ENCODE measurements at places on chromosomes 7 and 10. TPM values are rescaled to one million over a fixed set of nuclear protein-coding genes. Genes with fewer than 3 reads are reported as not detected.
A peak's percentile ranks its signal among the peaks of the same experiment; 100 is the strongest.

GRCh38 chr10:14450041-14450491, 119.3 kb upstream of the FRMD4A start:
- DNase-seq: no peak
- no peak overlapping the region for H3K27ac ChIP-seq
- no peak overlapping the region for H3K4me3 ChIP-seq
- H3K27me3 ChIP-seq: peaks cover 1% of the 10 kb centered on the region
- H3K36me3 ChIP-seq: no peaks in the 10 kb centered on the region
- no peaks in the 10 kb centered on the region for H3K4me1 ChIP-seq

GRCh38 chr7:106521541-106521940, 139.4 kb downstream of the CCDC71L start:
- DNase-seq: no peak
- peaks cover 4% of the 10 kb centered on the region for H3K4me1 ChIP-seq
- no peak overlapping the region for H3K4me3 ChIP-seq
- H3K27ac ChIP-seq: no peak overlapping the region

DNA sequence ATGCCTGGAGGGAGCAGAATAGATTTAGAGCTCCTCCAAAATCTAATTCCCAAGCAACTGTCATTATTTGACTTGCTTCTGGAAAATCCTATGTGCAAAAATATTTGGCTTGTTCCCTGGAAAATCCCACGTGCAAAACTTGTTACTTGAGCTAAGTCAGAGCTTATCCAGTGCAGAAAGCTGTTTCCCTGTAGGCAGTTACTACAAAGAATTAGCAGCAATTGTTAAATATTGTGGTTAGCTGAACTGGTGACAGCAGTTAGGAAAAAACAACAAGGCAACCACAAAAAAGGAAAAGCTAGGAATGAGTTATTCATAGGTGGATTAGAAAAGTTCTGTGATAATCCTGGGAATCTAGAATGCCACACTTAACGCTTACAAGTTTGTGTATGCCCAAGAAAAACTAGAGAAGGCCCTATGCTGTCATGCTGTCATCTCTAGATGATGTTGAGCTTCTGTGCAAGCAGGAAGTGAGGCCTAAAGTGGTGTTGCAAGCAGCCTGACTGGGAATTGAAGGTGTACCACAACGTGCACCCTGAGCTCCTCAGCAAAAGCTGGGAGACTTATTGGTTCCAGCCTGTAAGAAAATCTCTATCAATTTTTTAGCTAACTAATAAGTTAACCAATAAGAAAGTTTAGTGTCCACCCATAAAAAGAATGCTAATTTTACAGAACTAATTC, 738.6 kb upstream of the LRRTM3 start:
- no peak overlapping the region for H3K4me3 ChIP-seq
- H3K4me1 ChIP-seq: no peaks in the 10 kb centered on the region
- DNase-seq: no peak
- H3K27me3 ChIP-seq: no peaks in the 10 kb centered on the region
- no peak overlapping the region for H3K27ac ChIP-seq

- H3K4me3 ChIP-seq: no peak overlapping the region
- H3K36me3 ChIP-seq: no peaks in the 10 kb centered on the region
- H3K4me1 ChIP-seq: no peaks in the 10 kb centered on the region
Observed at GRCh38 chr7:17638727-17639126, 301.6 kb downstream of the SNX13 start.

GRCh38 chr10:107230887-107231286, 66.4 kb upstream of the SORCS1 start:
- no peaks in the 10 kb centered on the region for H3K36me3 ChIP-seq
- no peaks in the 10 kb centered on the region for H3K4me1 ChIP-seq
- H3K4me3 ChIP-seq: no peak overlapping the region
- no peak overlapping the region for H3K27ac ChIP-seq
- no peaks in the 10 kb centered on the region for H3K27me3 ChIP-seq

- no peak for DNase-seq
- H3K4me3 ChIP-seq: no peak overlapping the region
- peaks cover 1% of the 10 kb centered on the region for H3K27me3 ChIP-seq
- H3K4me1 ChIP-seq: no peaks in the 10 kb centered on the region
- no peak overlapping the region for H3K27ac ChIP-seq
Observed at GRCh38 chr7:88942815-88943501, 147.4 kb upstream of the TEX47 start.

Gene PDZD7
- 0.65 TPM for total RNA-seq

DNA sequence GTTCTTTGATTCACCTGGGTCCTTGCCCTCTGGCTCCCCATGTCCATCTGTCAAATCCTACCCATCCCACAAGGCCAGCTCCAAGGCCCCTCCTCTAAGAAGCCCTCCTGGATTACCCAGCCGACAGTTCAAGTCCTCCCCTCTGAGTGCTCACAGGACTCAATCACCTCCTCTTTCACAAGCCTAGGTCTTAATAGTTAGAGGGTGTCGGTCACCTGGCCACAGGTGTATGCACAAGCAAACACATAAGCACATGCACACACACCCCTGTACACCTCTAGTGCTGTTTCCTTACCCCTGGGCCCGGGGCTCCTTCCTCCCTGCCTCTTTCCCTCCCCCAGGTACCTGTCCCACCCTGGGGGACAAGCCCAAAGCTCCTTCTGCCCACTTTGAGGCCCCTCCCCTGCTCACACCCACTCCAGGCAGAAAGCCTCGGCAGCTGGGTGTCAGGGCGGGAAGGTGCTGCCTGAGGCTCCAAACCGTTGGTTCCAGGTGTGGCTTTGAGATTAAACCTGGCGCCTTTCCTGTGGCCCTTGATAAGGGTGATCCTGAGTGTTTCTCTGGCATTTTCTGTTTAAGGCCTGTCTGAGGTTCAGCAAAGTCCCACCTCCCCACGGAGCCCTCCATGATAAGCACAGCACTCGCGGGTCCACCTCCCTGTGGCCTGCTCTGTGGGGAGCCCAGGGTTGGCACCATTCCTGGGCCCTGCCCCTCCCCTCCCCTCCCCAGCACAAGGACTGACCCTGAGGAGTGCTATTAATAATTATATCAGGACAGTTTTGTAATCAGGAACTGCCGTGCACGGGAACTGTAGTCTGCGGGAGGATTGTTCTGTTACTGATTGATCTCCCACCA, 14.6 kb upstream of the AQP1 start:
- no peak overlapping the region for H3K4me3 ChIP-seq
- H3K36me3 ChIP-seq: no peaks in the 10 kb centered on the region
- no peaks in the 10 kb centered on the region for H3K27me3 ChIP-seq

Gene SPDYE11
- not detected for total RNA-seq

Gene RAB19
- total RNA-seq: 6.4 TPM

DNA sequence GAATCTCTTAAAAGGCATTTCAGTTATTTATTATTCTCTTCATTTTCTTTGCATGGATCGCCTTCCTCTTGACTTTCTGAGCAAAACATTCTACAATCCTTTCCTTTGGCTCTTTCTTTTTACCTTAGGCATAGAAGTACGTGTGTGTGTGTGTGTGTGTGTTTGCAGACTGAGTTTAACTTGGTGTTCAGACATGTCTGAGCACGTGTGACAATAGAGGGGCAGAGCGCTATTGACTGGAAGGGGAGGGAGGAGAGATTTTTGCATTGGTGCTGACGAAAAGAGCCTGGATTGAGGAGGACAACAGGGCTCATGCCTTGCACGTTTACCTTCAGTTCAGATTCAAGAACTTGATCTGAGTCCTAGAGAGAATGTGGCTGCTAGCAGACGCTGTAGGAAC, 129.8 kb downstream of the SEC23IP start:
- H3K36me3 ChIP-seq: no peaks in the 10 kb centered on the region
- no peak overlapping the region for H3K27ac ChIP-seq
- no peaks in the 10 kb centered on the region for H3K4me1 ChIP-seq
- H3K4me3 ChIP-seq: no peak overlapping the region
- DNase-seq: no peak
- peaks cover 22% of the 10 kb centered on the region for H3K27me3 ChIP-seq

GRCh38 chr7:3033581-3033980, 10.1 kb downstream of the CARD11 start:
- H3K4me1 ChIP-seq: peaks cover 59% of the 10 kb centered on the region
- no peak overlapping the region for H3K4me3 ChIP-seq
- H3K27ac ChIP-seq: peak overlapping the region; percentile 77
- peaks cover 66% of the 10 kb centered on the region for H3K36me3 ChIP-seq

- peak overlapping the region; percentile 99 for H3K27ac ChIP-seq
- H3K4me3 ChIP-seq: peak overlapping the region; percentile 94
- H3K36me3 ChIP-seq: peaks cover 15% of the 10 kb centered on the region
- no peaks in the 10 kb centered on the region for H3K27me3 ChIP-seq
Observed at GRCh38 chr10:123007558-123008354, 839 bp downstream of the IKZF5 start.

DNA sequence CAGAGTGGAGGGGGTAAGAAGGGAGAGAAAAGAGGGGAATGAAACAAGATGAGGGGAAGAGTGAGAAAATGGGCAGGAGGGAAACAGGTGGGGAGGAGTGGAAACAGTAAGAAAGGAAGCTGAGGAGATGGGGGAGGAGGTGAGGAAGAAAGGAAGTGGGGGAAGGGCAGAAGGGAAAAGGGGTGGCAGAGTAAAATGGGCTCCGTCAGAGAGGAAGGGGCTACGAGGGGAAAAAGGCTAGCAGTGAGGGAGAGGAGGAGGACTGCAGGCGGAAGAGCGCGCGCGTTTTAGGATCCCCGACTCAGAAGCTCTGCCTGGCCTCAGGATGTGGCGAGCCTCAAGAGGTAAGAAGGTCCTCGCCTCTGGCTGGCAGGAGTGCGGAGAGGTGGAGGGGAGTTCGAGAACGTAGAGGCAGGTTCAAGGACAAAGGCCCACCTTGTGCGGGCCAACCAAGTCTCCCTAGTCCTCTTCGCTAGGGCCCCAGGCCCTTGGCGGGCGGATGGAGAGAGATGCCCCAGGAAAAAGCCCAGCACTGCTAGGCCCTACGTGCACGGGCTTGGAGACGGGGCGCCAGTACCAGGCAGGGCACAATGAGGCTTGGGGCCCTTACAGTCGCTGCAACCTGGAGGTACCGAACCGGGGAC, 5.8 kb upstream of the NKX2-3 start:
- no peak overlapping the region for H3K27ac ChIP-seq
- no peak overlapping the region for H3K4me3 ChIP-seq
- no peak for DNase-seq
- peaks cover 24% of the 10 kb centered on the region for H3K4me1 ChIP-seq
- no peaks in the 10 kb centered on the region for H3K36me3 ChIP-seq
- peaks cover 83% of the 10 kb centered on the region for H3K27me3 ChIP-seq

Gene MUC12
- total RNA-seq: 0.54 TPM

GRCh38 chr10:30227481-30227880, 121.6 kb downstream of the MTPAP start:
- H3K4me1 ChIP-seq: peaks cover 2% of the 10 kb centered on the region
- H3K4me3 ChIP-seq: no peak overlapping the region
- no peak overlapping the region for H3K27ac ChIP-seq
- H3K27me3 ChIP-seq: peaks cover 9% of the 10 kb centered on the region
- no peaks in the 10 kb centered on the region for H3K36me3 ChIP-seq
- no peak for DNase-seq

- H3K27ac ChIP-seq: no peak overlapping the region
- peaks cover 23% of the 10 kb centered on the region for H3K4me1 ChIP-seq
Observed at GRCh38 chr7:104961821-104962220, 52.2 kb upstream of the KMT2E start.

DNA sequence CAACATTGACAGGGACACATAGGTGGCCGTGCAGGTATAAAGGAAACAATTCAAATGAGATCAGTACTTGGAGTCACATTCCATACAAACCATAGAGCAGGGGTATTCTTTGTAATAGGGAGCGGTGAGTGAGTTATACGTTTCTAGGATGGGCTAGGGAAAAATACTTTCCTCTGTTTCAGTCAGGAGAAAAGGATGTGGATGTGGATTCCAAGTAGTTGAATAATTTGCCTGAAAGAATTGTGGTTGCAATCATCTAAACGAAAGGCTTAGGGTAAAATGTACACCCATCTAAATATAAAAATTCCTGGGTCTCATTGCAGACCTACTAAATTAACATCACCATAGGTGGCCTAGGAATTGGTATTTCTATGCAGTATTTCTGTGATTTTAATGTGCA, 270.7 kb upstream of the IGFBP3 start:
- no peak for DNase-seq
- H3K27ac ChIP-seq: no peak overlapping the region
- no peaks in the 10 kb centered on the region for H3K36me3 ChIP-seq
- no peak overlapping the region for H3K4me3 ChIP-seq
- H3K27me3 ChIP-seq: no peaks in the 10 kb centered on the region

GRCh38 chr10:67319976-67320375, 376.0 kb downstream of the CTNNA3 start:
- H3K36me3 ChIP-seq: no peaks in the 10 kb centered on the region
- no peak overlapping the region for H3K27ac ChIP-seq
- no peak for DNase-seq
- no peaks in the 10 kb centered on the region for H3K4me1 ChIP-seq
- H3K27me3 ChIP-seq: no peaks in the 10 kb centered on the region

Gene MSS51
- 2.0 TPM for total RNA-seq

GRCh38 chr10:1366322-1366691, 310.1 kb downstream of the WDR37 start:
- no peak overlapping the region for H3K4me3 ChIP-seq
- no peaks in the 10 kb centered on the region for H3K36me3 ChIP-seq
- H3K27me3 ChIP-seq: peaks cover 28% of the 10 kb centered on the region
- DNase-seq: no peak
- no peak overlapping the region for H3K27ac ChIP-seq
- peaks cover 2% of the 10 kb centered on the region for H3K4me1 ChIP-seq

Gene PTPN20
- total RNA-seq: 0.11 TPM

DNA sequence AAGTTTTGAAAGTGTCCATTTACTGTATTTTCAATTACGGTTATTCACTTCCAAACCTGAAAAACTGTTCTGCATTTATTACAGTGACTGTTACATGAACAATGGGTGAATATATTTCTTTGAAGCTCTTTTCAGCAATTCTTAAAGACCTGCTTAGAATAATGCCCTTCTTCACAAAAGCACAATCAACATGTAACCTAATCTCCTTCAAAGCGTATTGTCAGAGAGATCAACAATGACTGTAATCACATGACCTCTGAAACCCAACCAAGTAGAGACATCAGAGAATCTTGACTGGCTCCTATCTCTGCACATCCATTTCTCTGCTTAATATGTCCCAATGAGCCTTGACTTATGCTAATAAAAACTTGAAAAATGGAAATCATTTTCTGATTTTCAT, 126.7 kb downstream of the NRCAM start:
- no peak for DNase-seq
- no peaks in the 10 kb centered on the region for H3K4me1 ChIP-seq
- H3K27me3 ChIP-seq: no peaks in the 10 kb centered on the region
- H3K27ac ChIP-seq: no peak overlapping the region
- no peaks in the 10 kb centered on the region for H3K36me3 ChIP-seq

- no peaks in the 10 kb centered on the region for H3K27me3 ChIP-seq
- DNase-seq: no peak
- H3K27ac ChIP-seq: no peak overlapping the region
- H3K4me1 ChIP-seq: no peaks in the 10 kb centered on the region
Observed at GRCh38 chr7:129713544-129713943, 102.0 kb downstream of the NRF1 start.

Gene HOXA1
- 0.25 TPM for total RNA-seq

Gene CCDC7
- 5.5 TPM for total RNA-seq

- H3K4me3 ChIP-seq: no peak overlapping the region
- no peaks in the 10 kb centered on the region for H3K36me3 ChIP-seq
- H3K27me3 ChIP-seq: no peaks in the 10 kb centered on the region
Observed at GRCh38 chr10:126479280-126479895, 91.1 kb upstream of the ADAM12 start.

DNA sequence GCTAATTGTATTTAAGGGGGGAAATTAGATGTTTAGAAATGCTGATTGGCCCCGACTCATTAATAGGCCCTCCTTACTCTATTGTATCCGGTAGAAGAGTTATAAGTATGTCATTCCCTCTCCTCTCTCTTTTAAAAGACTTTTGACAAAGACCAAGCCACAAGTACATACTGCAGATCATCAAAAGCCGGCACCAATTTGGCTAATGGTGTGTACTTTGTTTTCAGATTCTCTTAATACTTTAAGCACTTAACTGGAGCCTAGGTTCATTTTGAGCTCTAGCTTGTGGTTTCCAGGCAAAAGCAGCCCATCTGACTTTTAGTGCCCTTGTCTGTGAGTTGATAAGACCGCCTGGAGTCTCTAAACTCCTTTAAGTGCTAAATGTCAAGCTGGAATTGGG, 210.0 kb upstream of the LYZL1 start:
- peaks cover 1% of the 10 kb centered on the region for H3K27me3 ChIP-seq
- no peaks in the 10 kb centered on the region for H3K36me3 ChIP-seq

Gene PROSER2
- total RNA-seq: 1.1 TPM
